ENCODE measurements at places on chromosomes 3 and 15.

GRCh38 chr3:111103807-111104206 is 32.2 kb downstream of the NECTIN3 start:
- DNase-seq, result no peak

DNA sequence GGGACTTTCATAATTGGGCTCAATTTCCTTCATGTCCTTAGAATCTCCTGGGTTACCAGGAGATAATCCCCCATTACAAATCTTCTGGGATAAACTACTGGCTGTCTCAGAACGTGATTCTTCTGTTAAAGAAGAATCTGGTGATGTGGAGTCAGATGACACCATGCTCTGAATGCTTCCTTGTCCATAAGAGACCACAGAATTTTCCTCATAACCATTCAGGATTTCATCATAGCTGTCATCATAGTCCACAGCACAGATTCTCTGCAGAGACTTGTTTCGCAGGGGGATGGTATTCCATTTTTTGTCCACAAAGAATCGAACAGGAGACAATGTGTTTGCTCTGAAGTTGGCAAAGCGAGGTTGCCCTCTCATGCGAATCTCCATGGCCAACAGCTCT is 109.8 kb upstream of the TSPAN3 start:
- DNase-seq, result no peak

DNA sequence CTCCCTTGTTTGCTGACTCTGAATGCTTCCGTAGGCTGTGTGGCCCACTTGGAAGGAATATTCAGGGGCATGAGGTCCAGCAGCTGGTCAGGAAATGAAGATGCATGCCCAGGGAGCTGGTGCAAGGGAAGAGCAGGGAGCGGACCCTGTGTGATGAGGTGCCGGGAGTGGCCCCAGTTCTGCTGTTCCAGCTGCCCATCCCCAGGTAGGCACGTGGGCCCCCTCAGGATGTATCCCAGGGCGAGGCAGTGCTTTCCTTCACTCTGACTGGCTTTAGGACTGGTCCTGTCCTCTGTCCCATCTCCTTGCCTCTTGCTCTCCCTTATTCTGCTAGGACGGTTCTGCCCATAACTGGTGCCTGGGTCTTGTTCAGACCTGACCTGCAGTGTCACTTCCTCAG is 1.1 kb upstream of the FAM3D start:
- DNase-seq, result no peak

DNA sequence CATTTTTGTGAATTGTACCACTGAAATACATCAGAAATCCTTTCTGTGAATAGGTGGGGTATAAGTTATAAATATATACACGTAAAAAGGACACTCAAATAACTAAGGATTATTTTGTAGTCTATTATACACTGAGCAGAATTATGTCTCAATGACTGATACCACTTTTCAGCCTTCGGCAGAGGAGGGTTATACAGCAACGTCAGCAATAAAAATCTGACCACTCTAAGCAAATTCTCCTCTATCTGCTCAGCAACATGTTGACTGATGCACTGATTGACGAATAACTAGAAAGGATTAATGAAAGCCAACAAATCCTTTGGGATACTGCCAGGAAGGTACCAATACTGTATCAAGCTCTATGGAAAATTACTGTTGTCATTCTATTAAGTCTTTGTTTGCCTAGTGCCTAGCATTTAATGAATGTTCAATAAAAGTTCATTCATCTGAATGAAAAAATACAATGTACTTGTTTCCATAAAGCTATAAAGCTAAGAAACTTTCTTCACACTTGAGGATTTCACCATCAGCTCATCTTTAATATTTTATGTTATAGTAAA is 5.2 kb downstream of the ARPP19 start:
- no peak for DNase-seq

- DNase-seq, result peak; percentile 67
These were observed 30.9 kb downstream of the CCNL1 start for GRCh38 chr3:157128771-157129681.

DNA sequence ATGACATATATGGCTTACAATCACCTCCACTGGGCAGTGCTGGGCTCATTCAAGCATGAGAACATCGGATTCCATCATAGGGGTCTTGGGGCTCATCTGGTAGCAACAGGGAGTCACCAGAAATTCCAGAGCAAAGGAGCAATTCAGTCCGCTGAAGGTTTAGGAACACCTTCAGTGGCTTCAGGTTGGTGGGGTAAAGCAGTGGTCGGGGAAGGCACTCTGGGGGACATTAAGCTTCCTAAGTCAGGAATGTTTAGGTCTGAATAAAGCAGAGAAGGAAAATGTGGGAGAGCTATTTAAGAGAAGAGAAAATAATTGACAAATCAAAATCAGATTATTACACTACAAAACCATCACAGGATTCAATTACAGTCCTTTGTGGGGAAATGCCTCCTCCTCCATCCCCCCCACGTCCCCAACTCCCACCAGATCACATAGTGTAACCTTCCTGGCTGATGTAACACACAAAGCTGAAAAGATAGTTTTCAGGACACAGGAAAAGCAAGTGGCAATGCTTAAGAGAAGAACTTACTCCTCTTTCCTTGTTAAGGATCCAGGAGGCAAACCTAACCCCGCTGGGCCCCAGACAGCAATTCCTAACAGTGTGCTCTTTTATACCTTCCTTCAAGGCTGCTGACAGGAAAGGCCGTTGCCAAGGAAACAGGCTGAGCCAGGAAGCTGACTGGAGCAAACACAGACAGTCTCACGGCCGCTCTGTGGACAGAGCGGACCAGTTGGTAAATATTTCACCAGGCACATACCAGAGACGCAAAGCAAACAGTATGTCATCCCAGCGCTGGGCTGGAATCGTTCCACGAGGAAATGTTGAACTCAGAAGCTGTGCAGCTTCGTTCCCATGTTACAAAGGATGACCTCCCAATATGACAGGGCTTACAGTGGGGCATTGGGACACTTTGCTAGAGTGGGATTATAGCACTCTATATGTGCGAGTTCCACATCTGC is 57.5 kb upstream of the LMCD1 start:
- no peak for DNase-seq

DNA sequence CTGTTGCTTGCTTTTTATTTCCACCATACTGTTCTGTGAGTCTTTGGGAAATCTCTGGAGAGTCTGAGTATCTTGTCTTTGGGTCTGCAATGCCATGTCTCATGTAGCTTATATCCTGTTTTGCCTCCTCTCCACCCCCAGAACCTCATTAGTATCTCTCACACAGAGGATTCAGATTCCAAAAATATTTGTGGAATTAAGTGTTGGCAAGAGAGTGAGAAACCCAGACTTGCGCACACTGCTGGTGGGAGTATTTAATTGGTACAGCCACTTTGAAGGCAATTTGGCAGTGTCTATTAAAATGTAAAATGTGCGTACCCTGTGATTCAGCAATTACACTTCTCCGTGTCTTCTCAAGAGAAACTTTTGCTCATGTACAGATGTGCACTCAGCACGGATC is 68.6 kb downstream of the ZNF621 start:
- no peak for DNase-seq

GRCh38 chr3:126061301-126062032 is 22.5 kb downstream of the SLC41A3 start:
- DNase-seq, result no peak

DNA sequence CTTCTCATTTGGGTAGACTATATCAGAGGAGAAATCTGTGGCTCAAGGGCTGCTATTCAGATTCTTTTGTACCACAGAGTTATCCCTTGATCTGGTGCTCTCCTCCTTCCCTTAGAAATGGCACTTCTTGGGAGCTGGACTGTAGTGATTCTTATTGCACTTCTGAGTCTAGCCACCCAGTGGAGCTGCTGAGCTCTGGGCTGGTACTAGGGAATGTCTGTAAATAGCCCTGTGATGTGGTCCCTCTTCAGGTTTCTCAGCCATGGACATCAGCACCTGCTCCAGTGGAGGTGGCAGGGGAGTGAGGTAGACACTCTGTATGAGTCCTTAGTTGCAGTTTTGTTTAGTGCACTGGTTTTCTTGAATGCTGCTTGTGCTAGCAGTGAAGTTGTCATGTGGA is 1292.6 kb downstream of the SI start:
- no peak for DNase-seq

DNA sequence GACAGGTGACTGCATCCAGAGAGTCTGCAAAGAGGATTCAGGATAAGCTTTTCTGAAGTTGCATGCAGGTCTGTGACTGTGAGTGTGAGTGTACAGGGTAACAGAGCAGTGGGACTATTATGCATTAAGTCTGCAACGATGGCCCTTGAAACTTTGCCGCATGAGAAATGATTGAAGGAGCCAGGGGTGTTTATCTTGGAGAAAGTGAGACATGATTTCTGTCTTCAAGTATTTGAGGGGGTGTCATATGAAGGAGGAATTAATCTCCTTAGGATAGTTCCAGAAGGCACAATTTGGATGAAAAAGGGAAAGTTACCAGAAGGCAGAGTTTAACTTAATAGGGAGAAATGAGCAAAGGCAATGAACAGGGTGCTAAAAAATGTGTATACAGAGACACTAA is 119.6 kb downstream of the ARNT2 start:
- no peak for DNase-seq

- no peak for DNase-seq
These were observed 92.9 kb upstream of the GK5 start for GRCh38 chr3:142318331-142318730.

DNA sequence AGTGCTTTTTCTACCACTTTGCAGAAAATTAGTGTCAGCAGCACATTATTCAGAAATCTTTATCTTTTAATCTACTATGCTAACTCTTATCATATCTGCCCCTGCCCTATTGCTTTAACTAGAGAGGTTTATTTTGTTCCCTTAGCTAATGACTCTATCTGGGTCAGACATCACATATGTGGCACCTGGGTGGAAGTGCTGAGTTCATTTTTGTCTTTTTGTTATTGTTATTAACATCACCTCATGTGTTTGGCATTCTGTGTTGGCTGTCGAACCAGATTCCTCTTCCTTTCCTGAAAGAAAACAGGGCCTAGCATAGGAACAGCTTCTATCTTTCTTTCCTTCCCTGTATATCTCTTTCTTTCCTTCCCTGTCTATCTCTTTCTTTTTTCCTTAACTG is 100.7 kb downstream of the RBMS3 start:
- no peak for DNase-seq

DNA sequence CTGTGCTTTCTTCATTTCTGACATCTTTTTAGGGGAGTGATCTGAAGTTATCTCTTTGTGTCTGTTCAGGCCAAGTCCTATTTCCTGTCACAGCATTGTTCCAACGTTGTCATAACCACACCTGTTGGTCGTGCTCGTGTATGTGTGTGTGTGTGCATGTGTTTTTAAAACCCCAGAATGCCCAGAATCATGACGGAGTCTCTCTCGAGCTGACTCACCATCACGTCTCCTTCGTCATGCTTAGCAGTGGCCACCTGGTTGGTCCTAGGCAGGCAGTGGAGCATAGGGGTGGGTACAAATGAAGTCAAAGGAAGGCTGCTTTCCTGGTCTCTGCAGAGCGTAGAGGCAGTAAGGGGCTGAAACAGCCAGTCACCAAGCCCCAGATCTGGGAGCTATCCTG is 126.8 kb upstream of the ABHD17C start:
- DNase-seq, result no peak

- DNase-seq, result no peak
These were observed 181.1 kb downstream of the GBE1 start for GRCh38 chr3:81580355-81580754.

DNA sequence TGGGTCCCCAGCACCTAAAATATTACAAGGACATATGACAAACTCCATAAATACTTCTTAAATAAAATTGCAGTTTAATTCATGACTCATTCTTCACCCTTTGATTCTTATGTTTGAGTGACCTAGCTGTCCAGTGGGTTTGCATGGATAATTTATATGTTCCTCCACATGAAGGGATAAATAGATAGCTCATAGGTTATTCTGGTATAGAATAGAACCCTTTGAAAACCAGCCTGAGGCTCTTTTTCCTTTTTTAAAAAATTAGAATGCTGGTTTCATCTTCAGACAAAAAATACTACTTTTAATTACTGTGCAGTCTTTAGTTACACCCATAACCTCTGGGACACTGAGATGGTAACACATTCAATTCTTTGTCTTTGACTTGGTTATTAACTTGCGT is 97.1 kb upstream of the SAMMSON start:
- DNase-seq, result no peak

GRCh38 chr3:159679900-159680299 is 308.7 kb upstream of the IL12A start:
- no peak for DNase-seq

- DNase-seq, result no peak
These were observed 536.8 kb downstream of the CADM2 start for GRCh38 chr3:85495602-85496001.

DNA sequence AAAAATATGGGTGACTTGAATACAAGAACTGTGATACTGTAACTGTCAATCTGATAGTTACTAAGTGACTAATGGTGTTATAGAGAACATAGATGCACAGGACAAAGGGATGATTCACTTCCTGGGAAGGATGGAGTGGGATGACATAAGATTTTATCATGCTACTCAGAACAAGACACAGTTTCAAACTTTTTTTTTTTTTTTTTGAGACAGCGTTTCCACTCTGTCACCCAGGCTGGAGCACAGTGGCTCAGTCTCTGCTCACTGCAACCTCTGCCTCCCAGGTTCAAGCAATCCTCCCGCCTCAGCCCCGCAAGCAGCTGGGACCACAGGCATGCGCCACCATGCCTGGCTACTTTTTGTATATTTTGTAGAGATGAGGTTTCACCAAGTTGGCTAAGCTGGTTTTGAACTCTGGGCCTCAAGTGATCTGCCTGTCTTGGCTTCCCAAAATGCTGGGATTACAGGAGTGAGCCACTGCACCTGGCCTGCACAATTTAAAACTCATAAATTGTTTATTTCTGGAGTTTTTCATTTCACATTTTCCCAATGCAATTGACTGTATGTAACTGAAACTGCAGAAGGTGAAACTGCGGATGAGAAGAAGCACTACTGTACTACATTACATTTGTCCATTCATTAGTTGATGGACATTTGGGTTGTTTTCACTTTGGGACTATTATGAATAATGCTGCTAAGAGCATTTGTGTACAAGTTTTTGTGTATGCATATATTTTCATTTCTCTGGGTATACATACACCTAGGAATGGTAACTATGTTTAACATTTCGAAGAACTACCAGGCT is 40.6 kb downstream of the ADIPOQ start:
- no peak for DNase-seq
